ENCODE measurements at places on chromosomes 1 and 21. TPM values are rescaled to one million over a fixed set of nuclear protein-coding genes. Genes with fewer than 3 reads are reported as not detected.

Gene GJA8
- total RNA-seq, result not detected

Gene GPR25
- not detected for total RNA-seq

Gene RGS1
- total RNA-seq, result 32.6 TPM

DNA sequence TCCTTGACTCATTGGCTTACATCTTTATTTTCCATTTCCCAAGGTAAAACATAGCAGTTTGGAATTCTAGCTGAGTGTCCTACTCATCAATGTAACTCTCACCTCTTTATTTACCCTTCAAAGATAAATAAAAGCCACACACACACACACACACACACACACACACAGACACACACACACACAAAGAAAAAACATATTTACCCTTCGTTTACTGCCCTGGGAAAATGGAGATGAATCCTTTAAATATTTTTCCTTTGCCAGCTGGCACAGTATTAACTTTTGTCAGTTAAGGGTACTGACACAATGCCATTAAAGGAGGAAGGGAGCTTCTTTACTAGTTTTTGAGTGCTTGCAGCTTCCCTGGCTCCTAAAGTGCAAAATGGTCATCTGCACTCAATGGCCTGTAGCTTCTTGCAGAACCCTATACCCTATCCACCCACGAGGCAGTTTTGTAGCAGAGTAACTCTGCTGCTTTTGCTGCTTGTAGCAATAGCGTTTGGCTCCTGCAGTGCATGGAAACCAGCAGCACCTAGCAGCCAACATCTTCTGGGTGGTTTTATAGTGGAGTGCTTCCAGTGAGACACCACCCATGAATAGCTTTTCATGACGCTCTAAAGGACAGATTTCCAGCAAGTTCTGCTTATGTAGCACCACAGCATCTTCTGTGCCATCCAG is 103.7 kb downstream of the HS2ST1 start:
- H3K27ac ChIP-seq, result no peak overlapping the region
- H3K36me3 ChIP-seq, result no peaks in the 10 kb centered on the region
- H3K4me3 ChIP-seq, result no peak overlapping the region
- no peaks in the 10 kb centered on the region for H3K4me1 ChIP-seq
- no peak for DNase-seq
- H3K27me3 ChIP-seq, result no peaks in the 10 kb centered on the region

DNA sequence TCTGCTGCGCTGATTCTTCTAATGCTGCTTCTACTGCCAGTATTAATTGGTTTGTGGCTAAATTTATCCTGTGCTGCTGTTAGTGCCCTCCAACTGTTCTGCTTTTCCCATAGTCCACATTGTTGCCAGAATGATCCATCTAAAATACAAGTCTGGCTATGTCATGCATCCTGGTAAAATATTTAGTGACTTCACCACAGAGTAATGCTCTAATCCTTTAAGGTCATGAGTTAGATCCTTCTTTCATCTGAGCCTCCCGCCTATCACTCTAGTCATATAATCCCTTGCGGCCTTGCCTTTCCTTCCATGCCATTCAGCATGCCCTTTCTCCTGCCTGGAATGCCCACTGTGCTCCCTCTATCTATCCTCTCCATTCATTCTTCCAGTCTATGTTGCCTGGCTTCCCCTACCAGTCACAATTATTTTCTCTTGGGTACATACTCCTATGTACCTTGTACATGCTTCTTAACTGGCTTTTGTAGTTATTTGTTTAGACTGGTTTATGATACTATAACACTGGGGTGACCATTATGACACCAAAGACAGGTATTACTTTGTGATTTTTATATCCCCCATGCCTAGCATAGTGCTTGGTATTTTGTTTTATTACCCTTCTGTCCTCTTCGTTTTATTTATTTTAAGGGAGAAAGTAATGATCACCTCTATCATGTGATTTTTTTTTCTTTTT is 144.0 kb downstream of the MAGI3 start:
- no peak overlapping the region for H3K27ac ChIP-seq
- H3K4me3 ChIP-seq, result no peak overlapping the region
- peaks cover 15% of the 10 kb centered on the region for H3K4me1 ChIP-seq
- no peak for DNase-seq
- H3K27me3 ChIP-seq, result no peaks in the 10 kb centered on the region
- H3K36me3 ChIP-seq, result no peaks in the 10 kb centered on the region

GRCh38 chr1:81802707-81803430 is 2.1 kb downstream of the ADGRL2 start:
- H3K4me1 ChIP-seq, result no peaks in the 10 kb centered on the region
- DNase-seq, result peak; percentile 82
- H3K27ac ChIP-seq, result peak overlapping the region; percentile 98
- H3K36me3 ChIP-seq, result no peaks in the 10 kb centered on the region

GRCh38 chr1:204791453-204792353 is 79.0 kb upstream of the NFASC start:
- no peaks in the 10 kb centered on the region for H3K27me3 ChIP-seq
- H3K4me1 ChIP-seq, result no peaks in the 10 kb centered on the region
- no peaks in the 10 kb centered on the region for H3K36me3 ChIP-seq
- no peak overlapping the region for H3K27ac ChIP-seq
- H3K4me3 ChIP-seq, result no peak overlapping the region

Gene ASCL5
- total RNA-seq, result not detected

Gene IL20
- not detected for total RNA-seq

Gene SH2D5
- 0.11 TPM for total RNA-seq

DNA sequence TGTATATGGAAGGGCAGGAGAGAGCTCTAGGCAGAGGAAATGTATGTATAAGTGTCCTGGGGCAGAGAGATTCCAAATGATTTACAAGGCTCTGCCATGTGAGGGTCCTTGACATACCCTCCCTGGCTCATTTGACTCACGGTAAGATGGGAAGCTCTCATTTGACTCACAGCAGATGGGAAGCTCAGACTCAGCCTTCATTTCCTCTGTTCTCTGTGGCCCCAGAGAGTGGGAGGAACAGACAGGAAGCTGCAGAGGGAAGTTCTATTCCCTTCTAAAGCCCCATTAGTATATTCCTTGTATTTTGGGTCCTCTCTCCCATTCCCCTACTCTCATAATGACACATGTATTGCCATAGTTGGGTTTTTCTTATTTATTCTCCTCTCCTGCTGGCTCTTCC is 44.9 kb downstream of the FOXD2 start:
- H3K4me1 ChIP-seq, result no peaks in the 10 kb centered on the region
- no peak overlapping the region for H3K27ac ChIP-seq
- no peak overlapping the region for H3K4me3 ChIP-seq
- no peak for DNase-seq
- no peaks in the 10 kb centered on the region for H3K27me3 ChIP-seq

Gene FCRL1
- not detected for total RNA-seq

DNA sequence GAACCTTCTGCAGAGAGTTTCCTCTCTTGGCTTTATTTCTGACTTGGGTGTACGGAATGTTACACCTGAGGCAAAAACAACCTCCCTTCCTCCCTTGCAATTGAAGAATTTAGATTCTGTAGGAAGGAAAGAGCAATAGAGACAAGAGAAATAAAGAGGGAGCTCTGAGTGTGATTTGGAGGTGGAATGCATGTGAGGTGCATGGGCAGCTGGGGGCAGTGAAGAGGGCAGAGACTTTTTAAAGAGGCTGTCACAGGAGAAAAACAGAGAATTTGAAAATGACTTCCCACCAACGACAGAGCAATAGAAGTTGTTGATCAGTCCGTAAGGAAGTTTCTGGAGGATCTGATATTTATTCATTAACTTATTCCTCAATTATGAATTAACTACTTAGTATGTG is 172.0 kb upstream of the B3GALT2 start:
- no peak overlapping the region for H3K4me3 ChIP-seq
- H3K27me3 ChIP-seq, result no peaks in the 10 kb centered on the region
- DNase-seq, result no peak
- H3K36me3 ChIP-seq, result no peaks in the 10 kb centered on the region

- peaks cover 3% of the 10 kb centered on the region for H3K4me1 ChIP-seq
- no peaks in the 10 kb centered on the region for H3K36me3 ChIP-seq
- H3K4me3 ChIP-seq, result no peak overlapping the region
- DNase-seq, result peak; percentile 32
- H3K27ac ChIP-seq, result no peak overlapping the region
Measured at GRCh38 chr1:236489710-236490377, 33.9 kb upstream of the LGALS8 start.

Gene ATP1A4
- total RNA-seq, result not detected

DNA sequence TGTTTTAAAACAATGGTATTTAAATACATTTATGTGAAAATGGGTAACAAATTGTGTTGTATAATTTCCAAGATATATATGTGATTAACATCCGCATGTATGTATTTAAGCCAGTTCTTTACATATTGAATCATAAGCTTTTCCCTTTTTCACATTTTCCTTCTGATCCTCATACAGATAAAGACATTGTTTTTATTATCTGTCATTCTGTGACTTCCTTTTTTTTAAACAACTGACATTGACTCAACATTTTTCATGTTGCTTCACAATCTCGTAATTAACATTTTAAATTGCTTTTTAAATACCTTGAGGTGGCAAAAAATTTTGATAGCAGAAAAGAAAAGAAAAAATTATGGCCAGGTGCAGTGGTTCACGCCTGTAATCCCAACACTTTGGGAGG is 1.4 kb downstream of the STXBP3 start:
- H3K4me1 ChIP-seq, result peaks cover 16% of the 10 kb centered on the region
- peaks cover 3% of the 10 kb centered on the region for H3K36me3 ChIP-seq
- H3K4me3 ChIP-seq, result no peak overlapping the region
- DNase-seq, result no peak

DNA sequence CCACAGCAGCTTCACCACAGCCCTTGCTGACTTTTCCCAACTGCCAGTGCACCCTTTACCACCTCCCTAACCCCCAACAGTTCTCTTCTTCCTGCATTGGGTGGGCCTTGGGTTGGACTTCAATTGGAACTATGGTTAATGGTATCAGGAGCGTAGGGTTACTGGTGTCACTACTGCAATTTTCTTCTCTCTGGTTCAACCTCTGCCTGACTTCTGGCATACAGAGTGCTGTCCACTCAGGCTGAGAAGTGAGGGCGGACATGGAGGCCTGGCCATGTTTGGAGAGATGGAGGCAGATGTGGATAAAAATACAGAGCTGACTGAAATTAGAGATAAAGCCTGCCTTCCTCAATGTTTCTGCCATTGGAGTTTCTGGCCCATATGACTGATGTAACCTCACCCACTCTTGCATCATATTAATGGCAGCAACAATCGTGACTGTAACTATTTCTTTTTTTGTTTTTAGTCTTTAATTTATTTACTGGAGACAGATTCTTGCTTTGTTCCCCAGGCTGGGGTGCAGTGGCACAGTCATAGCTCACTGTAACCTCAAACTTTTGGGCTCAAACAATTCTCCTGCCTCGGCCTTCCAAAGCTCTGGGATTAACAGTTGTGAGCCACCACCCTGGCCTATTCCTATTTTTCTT is 87.8 kb downstream of the NAV1 start:
- DNase-seq, result no peak
- no peaks in the 10 kb centered on the region for H3K4me1 ChIP-seq
- H3K27me3 ChIP-seq, result no peaks in the 10 kb centered on the region
- H3K4me3 ChIP-seq, result no peak overlapping the region
- no peak overlapping the region for H3K27ac ChIP-seq

GRCh38 chr1:38918568-38918967 is 23.1 kb downstream of the RHBDL2 start:
- H3K4me1 ChIP-seq, result no peaks in the 10 kb centered on the region
- no peak for DNase-seq
- H3K4me3 ChIP-seq, result no peak overlapping the region
- no peaks in the 10 kb centered on the region for H3K27me3 ChIP-seq
- no peak overlapping the region for H3K27ac ChIP-seq

Gene ANKRD45
- total RNA-seq, result 0.27 TPM

- H3K4me1 ChIP-seq, result no peaks in the 10 kb centered on the region
- H3K27me3 ChIP-seq, result no peaks in the 10 kb centered on the region
- no peak overlapping the region for H3K4me3 ChIP-seq
- no peak overlapping the region for H3K27ac ChIP-seq
- H3K36me3 ChIP-seq, result no peaks in the 10 kb centered on the region
Measured at GRCh38 chr21:14056771-14057191, 154.0 kb downstream of the LIPI start.

Gene PACC1
- total RNA-seq, result 2.9 TPM

Gene PLA2G2A
- 44.4 TPM for total RNA-seq

GRCh38 chr1:2904191-2904590 is 102.7 kb upstream of the TTC34 start:
- no peaks in the 10 kb centered on the region for H3K36me3 ChIP-seq
- no peak overlapping the region for H3K27ac ChIP-seq
- no peaks in the 10 kb centered on the region for H3K4me1 ChIP-seq

Gene RBM8A
- total RNA-seq, result 122 TPM

- no peak overlapping the region for H3K4me3 ChIP-seq
- DNase-seq, result no peak
- H3K36me3 ChIP-seq, result no peaks in the 10 kb centered on the region
- no peaks in the 10 kb centered on the region for H3K27me3 ChIP-seq
- no peaks in the 10 kb centered on the region for H3K4me1 ChIP-seq
Measured at GRCh38 chr1:93164816-93165215, 15.4 kb downstream of the TMED5 start.

DNA sequence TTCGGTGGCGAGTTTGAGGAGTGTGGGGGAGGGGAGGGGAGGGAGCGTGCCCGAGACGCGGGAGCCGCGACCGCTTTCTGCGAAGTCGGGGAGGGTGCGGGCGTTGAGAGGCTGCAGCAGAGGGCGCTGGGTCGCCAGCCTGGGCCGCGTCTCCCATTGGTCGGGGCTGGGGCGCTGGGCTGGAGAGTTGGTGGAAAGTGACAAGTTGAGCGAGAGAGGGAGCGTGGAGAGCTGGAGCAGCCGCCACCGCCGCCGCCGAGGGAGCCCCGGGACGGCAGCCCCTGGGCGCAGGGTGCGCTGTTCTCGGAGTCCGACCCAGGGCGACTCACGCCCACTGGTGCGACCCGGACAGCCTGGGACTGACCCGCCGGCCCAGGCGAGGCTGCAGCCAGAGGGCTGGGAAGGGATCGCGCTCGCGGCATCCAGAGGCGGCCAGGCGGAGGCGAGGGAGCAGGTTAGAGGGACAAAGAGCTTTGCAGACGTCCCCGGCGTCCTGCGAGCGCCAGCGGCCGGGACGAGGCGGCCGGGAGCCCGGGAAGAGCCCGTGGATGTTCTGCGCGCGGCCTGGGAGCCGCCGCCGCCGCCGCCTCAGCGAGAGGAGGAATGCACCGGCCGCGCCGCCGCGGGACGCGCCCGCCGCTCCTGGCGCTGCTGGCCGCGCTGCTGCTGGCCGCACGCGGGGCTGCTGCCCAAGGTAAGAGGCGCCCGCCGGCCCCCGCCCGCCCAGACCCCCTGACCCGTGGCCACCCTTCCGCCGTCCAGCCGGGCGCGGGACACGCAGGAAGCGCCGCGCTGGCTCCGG is at the start of gene ROR1:
TSS of gene ROR1 (plus strand) at position 203 of the 802 bp plus-strand sequence.
- peak within 1 kb of the TSS; percentile 51 for H3K27ac ChIP-seq
- no peaks in the 10 kb centered on the region for H3K36me3 ChIP-seq
- peaks cover 4% of the 10 kb centered on the region for H3K4me1 ChIP-seq
- peak; percentile 82 for DNase-seq
